ENCODE measurements at places on chromosomes 11 and 22.

DNA sequence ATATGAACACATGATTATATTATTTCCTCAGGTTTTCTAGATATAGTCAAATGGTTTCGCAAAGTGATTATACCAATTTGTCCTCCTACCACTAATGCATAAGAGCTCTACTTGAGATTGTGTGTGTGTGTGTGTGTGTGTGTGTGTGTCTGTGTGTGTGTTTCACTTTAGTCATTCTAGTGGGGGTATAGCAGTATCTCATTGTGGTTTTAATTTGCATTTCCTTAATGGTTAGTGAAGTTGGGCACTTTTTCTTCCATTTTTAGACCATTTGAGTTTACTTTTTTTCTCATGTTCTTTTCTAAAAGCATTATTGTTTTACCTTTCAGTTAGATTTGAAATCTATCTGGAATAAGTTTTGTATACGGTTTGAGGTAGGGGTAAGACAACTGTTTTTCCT is 12.9 kb downstream of the CAPN5 start:
- no peak for DNase-seq

DNA sequence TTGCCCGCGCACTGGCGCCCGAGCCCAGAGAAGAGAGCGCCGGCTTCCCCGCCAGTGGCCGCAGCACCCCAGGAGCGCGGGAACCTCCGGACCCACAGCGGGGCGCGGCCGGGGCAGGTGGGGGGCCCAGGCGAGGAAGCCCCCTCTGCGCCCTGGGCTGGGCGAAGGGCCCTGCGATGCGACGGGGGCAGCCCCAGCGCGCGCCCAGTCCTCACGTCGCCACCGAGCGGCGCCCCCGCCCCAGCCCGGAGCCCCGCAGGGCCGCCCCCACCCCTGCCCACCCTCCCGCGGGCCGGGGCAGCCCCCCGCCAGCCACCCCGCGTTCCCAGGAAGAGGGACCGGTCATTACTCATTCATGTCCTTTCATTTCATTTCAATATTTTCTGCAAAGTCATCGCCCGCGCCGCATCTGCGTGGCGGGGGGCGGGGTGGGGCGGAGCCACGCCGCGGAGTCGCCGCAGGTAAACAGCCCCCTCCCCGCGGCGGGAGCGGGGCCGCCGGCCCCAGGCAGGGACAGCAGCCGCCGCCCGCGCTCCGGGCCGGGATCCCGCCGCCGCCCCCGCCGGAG is 673 bp upstream of the PANX2 start:
- DNase-seq, result peak; percentile 69

- DNase-seq, result peak; percentile 80
These were observed 2.1 kb downstream of the CCND1 start for GRCh38 chr11:69642913-69643632.

DNA sequence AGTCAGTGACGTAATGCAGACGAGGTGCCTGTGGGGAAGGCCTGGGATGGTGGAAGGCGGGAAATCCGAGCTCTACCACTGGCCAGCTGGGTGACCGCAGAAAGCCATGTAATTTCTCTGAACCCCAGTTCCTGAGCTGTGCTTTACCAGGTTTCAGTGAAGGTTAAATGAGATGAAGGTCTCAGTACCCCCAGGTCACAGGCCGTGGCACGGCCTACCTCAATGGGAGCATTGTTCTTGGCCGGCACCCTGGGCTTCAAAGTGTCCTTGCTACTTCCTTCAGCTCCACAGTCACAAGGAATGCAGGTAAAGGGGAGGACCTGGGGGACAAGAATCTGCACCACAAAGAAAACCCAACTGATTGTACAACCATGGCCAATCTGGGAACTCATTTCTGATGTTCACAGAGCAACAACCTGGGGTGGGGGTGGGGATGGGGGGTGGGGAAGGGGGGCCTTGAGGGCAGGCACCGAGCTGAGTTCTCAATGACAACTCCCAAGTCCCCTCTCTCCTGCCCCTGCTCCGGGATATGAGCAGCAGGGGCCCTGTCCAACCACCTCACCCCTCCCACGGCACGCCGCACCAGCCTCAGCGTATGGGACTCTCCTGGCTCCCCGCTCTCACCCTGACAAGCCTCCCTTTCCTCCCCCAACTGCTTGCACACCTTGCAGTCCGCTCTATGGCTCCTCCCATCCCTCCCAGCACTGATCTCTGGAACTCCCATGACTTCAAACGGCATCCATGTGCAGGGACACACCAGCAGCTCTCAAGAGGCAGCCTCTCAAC is 59.1 kb upstream of the ARFGAP3 start:
- DNase-seq, result no peak

DNA sequence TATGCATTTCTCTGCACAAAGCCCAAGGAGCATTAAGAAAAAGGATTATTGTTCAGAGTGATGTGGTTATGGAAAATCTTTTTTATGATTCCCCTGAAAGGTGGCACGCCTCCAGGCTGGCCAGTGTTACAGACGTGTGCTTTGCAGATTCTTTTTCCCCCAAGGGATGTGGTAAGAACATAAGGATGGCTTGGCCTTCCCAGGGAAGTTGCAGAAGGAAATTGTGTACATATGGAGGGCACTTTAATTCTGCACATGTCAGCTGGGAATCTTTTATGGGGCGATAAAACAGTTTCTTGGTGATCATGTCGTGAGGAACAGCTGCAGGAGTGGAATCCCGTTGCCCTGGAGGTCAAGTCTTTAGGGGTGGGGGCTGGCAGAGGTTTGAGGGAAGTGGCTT is 9.7 kb downstream of the SMARCB1 start:
- no peak for DNase-seq

- no peak for DNase-seq
These were observed 31.0 kb downstream of the MED17 start for GRCh38 chr11:93814966-93815633.

DNA sequence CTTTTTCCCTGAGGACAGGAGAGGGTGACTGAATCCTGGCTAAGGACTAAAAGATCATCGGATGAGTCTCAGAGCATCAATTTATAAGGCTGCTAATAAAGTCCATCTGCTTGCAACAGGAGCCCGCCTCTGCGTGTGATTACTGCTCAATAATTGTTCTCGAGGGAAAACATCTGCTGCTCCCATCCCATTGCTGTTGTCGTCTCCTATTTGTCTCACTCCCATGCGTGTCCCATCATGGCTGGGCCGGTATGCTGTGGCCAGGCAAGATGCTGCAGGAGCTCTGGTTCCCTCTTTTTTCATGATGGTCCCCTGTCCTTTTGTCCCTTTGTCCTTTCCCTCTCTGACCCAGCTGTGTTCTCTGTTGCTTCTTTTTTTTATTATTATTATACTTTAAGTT is 121.2 kb downstream of the SPATA19 start:
- DNase-seq, result no peak

- no peak for DNase-seq
These were observed 4.0 kb downstream of the A4GALT start for GRCh38 chr22:42716649-42717127.

GRCh38 chr22:41656556-41656955 is 32.1 kb downstream of the SNU13 start:
- DNase-seq, result no peak

- DNase-seq, result no peak
These were observed 340.1 kb downstream of the NTM start for GRCh38 chr11:131710511-131710910.

DNA sequence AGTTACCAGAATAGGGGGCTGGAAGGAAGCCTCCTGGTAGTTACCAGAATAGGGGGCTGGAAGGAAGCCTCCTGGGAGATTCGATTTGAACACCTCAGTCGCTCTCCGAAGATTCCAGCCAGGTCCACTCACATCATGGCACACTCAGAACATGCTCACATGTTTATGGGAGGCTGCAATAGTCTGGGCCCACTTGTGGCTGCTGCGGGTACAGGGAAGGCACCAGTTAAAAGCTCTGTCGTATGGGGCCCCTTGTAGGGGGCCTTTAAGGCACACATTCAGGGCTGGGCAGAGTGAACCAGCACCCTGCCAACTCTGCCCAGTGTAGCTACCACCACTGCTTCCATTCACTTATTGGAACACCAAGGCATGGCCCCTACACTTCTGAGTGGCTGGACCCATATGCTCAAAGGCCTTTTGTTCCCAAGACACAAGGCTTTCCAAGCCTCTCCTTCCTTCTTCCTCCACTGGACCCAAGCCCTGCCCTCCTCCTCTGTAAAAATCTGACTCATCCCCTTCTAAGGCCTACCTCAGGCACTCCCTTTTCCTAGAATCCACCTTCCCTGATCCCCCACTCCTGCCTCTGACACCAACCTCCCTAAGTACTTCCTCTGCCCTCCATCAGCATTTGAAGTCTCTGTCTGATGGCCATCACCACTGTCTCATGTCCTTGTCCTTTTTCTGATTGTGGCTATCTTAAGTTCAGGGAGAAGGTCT is 28.0 kb downstream of the USP35 start:
- DNase-seq, result no peak

DNA sequence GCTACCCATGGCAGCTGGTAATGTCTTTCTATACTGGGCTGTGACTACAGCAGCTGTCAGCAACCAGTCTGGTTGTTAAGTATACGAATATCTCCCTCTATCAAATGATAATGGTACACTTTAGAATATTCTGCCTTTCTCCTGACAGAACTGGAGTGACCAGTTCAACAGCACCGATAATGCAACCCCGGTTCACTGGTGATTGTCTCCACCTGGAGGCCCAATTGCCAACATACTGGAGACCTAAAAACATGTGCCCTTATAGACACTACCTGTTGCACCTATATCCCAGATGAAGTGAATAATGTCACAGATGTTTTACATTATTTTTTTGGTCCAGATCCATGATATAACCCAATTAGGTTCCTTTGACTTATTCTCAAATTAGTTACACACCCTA is 21.1 kb downstream of the OR5P2 start:
- no peak for DNase-seq

- no peak for DNase-seq
These were observed 5.1 kb upstream of the BAIAP2L2 start for GRCh38 chr22:38115423-38116205.

GRCh38 chr11:87187930-87188329 is 150.2 kb downstream of the TMEM135 start:
- DNase-seq, result no peak

- no peak for DNase-seq
These were observed 663.2 kb downstream of the CNTN5 start for GRCh38 chr11:99683933-99684332.

- no peak for DNase-seq
These were observed 5.8 kb downstream of the CD44 start for GRCh38 chr11:35144806-35145205.

GRCh38 chr22:36337365-36338130 is 50.2 kb downstream of the MYH9 start:
- no peak for DNase-seq

- no peak for DNase-seq
These were observed 42.6 kb upstream of the TEAD1 start for GRCh38 chr11:12631651-12632050.

DNA sequence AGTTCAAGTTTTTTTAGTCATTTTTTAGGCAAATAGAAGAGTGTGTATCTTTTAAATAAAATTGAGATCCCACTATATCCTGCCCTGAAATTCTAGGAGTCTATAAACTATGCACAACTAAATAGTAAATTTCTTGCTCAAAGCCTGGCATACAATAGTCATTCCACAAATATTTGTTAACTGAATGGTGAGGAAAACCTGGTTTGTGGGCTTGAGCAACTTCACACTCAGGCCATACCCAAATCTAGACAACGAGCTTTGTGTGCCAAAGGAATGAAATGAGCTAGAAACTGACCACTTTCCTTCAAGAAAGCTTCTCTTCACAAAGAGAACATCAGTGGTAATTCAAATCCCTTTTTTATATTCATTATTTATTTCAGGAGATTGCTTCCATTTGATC is 39.6 kb upstream of the AMOTL1 start:
- no peak for DNase-seq

GRCh38 chr22:49617264-49617663 is 210.4 kb downstream of the BRD1 start:
- no peak for DNase-seq

All from stimulated activated CD4-positive, alpha-beta T cell treated with anti-CD3 and anti-CD28 coated beads, Interleukin-4, amount 100 ng/mL, for 4 hours (primary cell).